ENCODE measurements at places on chromosomes 1 and 21. TPM values are rescaled to one million over a fixed set of nuclear protein-coding genes. Genes with fewer than 3 reads are reported as not detected.
A peak's percentile ranks its signal among the peaks of the same experiment; 100 is the strongest.

Gene RXFP4
- total RNA-seq = not detected

DNA sequence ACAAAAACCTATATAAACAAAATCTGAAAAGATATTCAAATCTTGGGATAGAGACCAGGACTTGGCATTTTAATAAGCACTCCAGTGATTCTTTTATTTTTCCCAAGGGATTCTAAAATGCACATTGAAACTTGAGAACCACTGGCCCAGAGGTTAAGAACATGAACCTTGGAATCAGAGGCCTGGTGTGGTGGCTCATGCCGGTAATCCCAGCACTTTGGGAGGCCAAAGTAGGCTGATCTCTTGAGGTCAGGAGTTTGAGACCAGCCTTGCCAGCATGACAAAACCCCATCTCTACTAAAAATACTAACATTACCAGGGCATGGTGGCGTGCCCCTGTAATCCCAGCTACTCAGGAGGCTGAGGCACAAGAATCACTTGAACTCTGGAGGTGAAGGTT, 12.9 kb upstream of the CEP85 start:
- DNase-seq = no peak

DNA sequence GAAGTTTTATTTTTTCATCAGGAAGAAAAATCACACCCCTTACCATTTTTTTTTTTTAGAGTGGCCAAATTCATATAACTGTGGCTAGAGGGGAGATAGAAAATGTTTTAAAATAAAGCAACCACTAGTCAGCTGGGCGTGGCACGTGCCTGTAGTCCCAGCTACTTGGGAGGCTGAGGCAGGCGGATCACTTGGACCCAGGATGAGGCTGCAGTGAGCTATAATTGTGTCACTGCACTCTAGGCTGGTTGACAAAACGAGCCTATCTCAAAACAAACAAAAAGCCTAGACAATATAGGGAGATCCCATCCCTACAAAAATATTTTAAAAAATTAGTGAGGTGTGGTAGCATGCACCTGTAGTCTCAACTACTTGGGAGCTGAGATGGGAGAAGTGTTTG, 14.8 kb upstream of the BECN2 start:
- no peak for DNase-seq

Gene KRTAP10-8
- total RNA-seq = not detected

GRCh38 chr1:81760477-81761097, 40.1 kb upstream of the ADGRL2 start:
- DNase-seq = no peak

Gene TEX38
- total RNA-seq = not detected

DNA sequence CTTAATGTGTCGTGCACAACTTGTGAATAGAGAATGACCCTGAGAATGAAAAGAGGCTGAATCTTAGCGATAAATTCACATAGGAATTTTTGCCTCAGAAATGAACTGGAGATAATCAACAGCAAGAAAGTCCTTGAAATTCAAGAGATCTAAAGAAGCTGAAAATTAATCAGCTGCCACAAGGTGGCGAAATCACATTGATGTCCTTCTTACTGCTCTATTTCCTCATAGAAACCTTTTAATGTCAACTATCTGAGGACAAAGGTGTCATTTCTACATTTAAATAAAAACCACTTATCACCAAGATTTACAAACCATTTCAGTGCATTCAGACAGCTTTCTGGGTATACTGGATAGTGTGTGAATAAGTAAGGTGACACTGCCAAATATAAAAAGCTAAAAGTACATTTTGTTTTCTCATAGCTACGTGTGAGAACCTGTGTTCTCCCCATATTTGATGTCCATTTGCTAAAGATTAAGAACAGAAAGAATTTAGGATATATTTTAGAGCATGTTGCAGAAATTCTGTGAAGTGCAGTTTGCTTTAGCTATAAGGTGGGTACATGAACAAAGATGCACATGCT, 485.3 kb upstream of the PTBP2 start:
- peak; percentile 23 for DNase-seq

Gene OLIG2
- total RNA-seq = 0.17 TPM

Gene NCF2
- 0.14 TPM for total RNA-seq

- DNase-seq = no peak
Measured at GRCh38 chr1:70429219-70429618, 18.2 kb downstream of the CTH start.

DNA sequence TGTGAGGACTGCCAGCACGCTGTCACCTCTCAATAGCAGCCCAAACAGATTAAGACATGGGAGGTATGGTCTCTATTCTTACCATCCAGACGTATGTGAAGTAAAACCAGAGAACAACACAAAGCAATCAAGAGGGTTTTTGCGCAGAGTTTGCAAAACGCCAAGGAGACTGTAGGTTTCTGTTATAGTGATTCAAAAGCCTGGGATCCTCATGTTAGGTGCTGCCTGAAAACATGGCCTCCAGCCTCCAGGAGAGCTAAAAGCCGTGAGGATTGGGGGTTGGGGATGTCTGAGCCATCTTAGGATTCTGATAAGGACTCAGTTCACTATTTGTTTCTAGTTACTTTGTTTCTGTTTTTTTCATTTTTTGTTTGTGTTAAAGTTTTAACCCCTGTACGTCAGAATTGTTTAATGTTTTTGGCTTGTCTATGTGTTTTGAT, 4.2 kb upstream of the CCT8 start:
- no peak for DNase-seq

Gene CHIA
- not detected for total RNA-seq

DNA sequence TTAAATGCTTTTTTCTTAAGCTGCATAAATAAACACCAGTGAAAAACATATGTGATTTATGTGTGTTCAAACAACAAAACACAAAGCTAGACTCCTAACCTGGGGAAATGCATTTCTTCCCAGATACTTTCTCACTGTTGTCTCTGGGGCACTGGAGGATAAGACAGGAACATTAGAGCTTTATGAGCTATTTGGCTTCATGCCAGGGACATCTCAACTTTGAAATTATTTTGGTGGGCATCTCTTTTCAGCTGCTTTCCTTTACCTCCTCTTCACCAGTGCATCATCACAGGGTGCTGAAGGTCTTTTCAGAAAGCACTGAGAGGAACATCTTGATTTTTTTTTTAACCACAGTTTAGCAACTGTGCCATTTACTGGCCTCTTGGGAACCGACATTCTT, 212.9 kb downstream of the DNM3 start:
- no peak for DNase-seq

- DNase-seq = no peak
Measured at GRCh38 chr1:125087247-125087646, 3902.5 kb downstream of the SRGAP2C start.

DNA sequence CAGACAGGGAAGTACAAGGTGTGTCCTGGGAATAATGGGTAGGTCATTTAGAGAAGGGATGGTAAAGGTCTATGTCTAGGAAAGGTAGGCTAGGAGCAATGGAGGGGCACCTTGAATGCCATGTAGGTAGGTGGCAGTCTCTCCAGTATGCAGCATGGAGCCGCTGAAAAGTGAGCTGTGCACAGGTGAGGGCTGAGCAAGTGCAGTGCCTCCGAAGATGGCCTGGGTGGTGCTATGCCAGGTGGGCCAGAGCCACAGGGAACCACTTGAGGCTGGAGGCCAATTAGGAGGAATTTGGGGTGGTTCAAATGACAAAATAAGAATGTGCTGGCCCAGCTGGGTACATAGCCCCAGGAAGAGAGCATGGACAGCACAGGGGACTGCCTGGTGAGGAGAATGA, 25.0 kb downstream of the RNU5D-1 start:
- no peak for DNase-seq

DNA sequence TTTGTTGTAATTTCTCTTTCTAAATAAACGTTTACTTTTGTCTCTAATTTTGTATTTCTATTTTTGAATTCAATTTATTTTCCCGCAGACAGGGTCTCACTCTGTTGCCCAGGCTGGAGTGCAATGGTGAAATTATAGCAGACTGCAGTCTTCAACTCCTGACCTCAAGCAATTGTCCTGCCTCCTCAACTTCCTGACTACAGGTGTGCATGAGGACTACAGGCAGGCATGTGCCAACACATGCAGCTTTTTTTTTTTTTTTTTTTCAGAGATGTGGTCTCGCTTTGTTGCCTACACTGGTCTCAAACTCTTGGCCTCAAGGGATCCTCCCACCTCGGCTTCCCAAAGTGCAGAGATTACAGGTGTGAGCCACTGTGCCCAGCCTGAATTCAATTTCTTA, 36.7 kb upstream of the IL20 start:
- no peak for DNase-seq

Gene CELA3A
- not detected for total RNA-seq

GRCh38 chr1:216739793-216740192, 16.6 kb upstream of the ESRRG start:
- peak; percentile 16 for DNase-seq

Gene TMEM125
- 13.0 TPM for total RNA-seq

Gene TRNP1
- total RNA-seq = 30.5 TPM

Gene FCRL4
- not detected for total RNA-seq

- DNase-seq = peak; percentile 95
Measured at GRCh38 chr1:115089420-115090185, at the start of gene TSPAN2. TSS of gene TSPAN2 (minus strand) at chr1:115089503. CDS start at chr1:115089432, 71 bp downstream.

GRCh38 chr1:26858160-26858559, 4.8 kb upstream of the SFN start:
- DNase-seq = peak; percentile 30

GRCh38 chr1:153945131-153945794, 1.3 kb downstream of the DENND4B start:
- DNase-seq = peak; percentile 67

Gene C1orf87
- total RNA-seq = not detected

- peak; percentile 55 for DNase-seq
Measured at GRCh38 chr1:175857756-175858155, 114.4 kb upstream of the TNR start.

Gene ZNF695
- 15.3 TPM for total RNA-seq

Gene ELAVL4
- total RNA-seq = 1.7 TPM

GRCh38 chr1:204991342-204991844, 51.6 kb upstream of the CNTN2 start:
- DNase-seq = peak; percentile 95

- no peak for DNase-seq
Measured at GRCh38 chr1:46191033-46191701, 7.1 kb downstream of the POMGNT1 start.

Gene OR2T11
- total RNA-seq = not detected

DNA sequence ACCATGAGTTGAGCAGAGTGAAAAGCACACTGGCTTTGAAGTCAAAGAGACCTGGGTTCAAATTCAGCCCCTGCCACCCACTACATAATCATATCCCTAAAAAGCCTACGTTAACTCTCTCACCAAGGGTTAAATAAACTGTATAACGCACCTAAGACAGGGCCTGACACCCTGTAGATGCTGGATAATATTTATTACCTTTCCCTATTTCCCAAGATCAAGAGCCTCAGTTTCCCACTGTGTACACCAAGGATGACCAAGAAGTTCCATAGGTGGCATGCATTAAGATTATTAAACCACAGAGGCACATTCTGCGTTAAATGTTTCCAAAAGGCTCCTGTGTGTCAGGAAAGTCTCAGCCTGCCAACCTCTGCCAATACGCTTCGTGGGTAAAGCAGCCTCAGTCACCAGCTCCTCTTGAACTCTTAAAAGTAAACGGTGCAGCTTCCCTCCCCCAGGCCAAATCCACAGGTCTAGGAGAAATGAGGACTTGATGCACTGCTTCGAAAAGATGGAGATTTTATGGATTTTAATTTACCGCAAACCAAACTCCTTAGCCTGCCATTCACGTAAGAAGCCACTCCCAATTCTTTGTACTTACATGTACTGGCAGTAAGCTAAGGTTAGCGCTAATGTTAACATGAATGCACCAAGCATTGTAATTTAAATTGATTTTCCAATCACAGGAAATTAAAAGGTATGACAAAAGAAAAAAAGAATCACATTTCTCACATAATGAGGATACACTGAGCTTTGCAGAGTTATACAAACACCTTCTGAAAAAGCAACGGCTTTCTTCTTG, 2.6 kb downstream of the USP24 start:
- DNase-seq = no peak

All from H7 (cell line).